ENCODE measurements at places on chromosomes 11 and 22.

DNA sequence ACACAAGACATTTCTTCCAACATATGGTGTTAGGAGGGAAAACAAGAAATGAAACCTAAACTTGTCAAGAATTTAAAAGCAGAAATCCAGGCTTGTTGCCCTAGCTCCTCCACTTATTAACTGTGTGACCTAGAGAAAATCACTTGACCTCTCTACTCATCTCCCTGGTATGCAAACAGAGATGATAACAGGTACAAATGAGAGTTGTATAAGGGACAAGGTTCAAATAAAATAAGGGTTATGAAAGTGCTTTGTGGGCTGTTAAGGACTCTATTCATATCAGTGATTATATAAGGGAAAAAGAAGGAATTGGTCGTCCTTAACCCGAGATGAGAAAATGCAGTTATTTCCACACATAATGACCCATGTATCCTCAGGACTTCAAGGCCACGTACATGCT lies 372.7 kb upstream of the TENM4 start:
- no peak for DNase-seq

DNA sequence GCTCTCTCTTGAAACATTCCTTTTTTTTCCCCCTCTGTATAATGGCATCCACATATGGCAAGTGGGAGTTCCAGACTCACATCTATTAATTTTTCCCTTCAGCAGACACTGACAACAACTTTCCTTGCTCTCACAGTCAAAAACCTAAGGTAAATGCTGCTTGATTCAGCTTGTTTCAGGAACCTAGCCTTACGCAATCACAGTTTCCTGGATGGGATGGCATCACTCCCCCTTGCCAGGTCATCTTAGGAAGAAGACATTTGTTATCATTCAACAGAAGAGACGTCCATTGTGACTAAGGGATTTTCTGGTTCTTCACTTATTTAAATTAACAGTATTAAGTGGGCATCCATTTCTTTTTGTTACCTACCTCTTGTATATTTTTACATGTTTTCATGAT lies 112.0 kb upstream of the PDGFD start:
- DNase-seq, result no peak

DNA sequence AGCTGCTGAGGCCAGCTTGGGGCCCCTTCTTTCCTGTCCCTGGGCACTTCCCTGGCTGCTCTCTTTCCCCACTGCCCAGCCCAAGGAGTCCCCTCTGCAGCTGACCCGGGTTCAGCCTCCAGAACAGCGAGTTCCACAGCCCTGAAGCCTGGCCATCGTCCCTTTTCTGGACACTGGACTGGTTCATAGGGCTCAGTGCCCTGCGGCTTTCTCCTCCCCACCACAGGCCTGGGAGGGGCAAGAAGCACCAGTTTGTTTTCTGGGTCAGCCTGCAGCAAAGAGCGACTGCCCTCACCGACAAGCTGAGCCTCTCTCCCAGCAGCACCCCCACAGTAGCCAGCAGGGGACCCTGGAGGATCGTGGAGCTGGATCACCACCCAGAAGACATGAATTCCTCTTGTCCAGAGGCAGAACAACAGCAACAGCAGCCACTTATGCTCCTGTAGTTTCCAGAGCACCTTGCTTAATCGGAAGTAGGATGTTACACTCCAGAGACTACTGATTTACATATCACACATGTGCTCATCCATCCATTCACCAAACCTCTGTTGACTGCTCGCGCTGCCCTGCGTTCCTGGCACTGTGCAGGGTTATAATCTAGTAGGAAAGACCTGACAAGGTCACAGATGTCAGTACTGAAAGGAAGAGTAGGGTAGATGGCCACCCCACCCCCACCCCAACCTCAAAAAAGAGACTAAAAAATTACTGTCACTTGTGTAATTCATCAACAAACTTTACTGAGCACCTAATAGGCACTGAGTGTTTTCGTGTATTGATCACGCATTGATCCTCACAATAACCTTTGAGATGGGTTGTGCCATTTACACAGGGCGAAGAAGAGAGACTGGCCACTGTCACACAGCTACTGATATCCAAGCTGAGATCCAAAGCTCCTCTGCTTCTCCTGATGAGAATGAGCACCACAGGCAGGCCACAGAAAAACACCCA lies 13.0 kb upstream of the CXCR5 start:
- DNase-seq, result peak; percentile 42

DNA sequence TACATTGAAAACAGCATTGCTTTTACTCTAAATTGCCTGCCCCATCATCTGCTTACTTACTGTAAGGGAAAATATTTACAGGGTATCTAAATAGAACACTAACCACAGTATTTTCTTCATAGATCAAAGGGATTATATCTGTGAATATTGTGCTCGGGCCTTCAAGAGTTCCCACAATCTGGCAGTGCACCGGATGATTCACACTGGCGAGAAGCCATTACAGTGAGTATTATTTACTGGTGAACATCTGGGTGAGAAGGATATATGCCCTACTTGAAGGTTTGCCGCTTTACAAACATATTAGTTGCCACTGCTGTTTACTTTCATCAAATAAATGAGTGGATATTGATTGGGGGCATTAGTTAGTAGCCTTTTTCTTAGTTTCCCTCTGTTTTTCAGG lies 5.9 kb upstream of the CNTF start:
- no peak for DNase-seq

- no peak for DNase-seq
Measured at GRCh38 chr11:106101819-106102218, 24.4 kb downstream of the AASDHPPT start.

DNA sequence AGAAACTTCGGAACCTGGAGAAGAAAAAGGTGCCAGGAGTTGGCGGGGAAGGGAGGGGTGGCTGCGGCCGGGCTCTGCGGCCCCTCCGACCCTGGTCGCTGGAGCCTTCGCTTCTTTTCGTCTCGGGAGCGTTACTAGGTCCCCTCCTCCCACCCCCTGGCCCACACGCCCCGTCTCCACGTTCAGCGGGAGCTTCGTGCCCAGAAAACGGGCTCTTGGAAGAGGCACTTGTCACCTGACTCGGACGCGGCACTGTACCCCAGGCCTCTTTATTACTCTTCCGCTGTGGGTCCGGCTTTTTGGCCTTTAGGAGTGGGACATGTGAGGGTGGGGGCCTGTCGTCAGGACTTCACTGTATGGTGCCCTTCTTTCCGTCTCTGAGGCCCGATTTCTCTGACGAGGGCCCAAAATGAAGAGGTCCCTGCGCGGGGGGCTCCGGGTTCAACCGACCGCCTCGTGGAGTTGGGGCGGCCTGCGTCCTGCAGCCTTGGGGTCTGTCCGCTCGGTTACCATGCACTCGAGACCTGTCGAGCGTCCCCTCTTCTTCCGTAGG lies 1.2 kb downstream of the CAPRIN1 start:
- DNase-seq, result peak; percentile 20

DNA sequence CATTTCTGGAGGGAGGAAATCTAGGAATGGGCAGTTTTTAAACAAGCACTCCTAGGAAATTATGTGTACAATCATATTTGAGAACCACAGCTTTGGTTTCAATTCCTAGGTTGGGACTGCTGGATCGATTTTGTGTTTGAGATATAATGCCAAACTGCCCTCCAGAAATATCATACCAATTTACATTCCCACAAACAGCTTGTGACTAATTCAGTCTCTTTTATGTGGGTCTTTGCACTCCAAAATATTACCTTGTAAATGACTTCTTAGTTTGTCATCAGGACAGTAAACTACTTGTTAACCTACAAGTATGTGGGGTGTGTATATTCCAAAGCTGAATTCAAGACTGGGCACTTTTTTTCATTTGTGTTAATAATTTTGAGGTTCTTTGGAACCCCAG lies 9.8 kb upstream of the BARX2 start:
- DNase-seq, result no peak

GRCh38 chr22:49576241-49577141 lies 251.2 kb downstream of the BRD1 start:
- DNase-seq, result no peak
